ENCODE measurements at places on chromosomes 2 and 18.

DNA sequence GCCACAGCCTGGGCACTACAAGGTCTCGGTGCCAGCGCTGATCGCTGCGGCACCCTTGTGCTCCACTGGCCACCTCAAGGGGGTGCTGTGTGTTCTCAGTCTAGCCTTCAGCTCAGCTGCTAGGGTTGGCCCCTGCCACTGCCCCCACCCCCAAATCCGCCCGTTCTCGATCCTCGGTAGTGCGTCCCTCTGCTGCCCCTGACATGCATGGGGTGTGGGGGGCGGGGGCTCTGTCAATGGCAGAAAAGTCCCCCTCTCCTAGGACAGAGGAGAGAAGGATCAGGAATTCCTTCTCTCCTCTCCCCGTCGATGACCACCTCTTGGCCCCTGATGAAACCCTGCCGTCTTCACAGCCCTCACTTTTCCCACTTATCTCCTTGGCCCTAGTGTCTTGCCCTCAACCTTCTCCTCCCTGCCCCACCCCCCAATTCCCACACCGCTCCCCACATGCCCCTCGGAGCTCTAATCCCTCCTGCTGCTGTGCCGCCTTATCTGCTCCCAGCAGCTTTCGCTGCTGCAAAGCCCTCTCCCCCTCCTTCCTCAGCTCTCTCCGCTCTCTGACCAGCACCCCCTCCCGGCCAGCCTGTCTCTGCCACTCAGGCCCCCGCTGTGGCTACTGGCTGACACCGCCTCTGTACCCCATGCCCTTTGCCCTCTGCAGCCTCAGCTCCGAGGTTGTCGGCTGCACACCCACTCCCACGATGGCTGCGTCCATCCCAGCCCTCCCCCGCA is 4.3 kb upstream of the ASIC4 start:
- no peak for DNase-seq

- DNase-seq: no peak
Measured at GRCh38 chr2:114192362-114192761, 250.1 kb upstream of the DPP10 start.

DNA sequence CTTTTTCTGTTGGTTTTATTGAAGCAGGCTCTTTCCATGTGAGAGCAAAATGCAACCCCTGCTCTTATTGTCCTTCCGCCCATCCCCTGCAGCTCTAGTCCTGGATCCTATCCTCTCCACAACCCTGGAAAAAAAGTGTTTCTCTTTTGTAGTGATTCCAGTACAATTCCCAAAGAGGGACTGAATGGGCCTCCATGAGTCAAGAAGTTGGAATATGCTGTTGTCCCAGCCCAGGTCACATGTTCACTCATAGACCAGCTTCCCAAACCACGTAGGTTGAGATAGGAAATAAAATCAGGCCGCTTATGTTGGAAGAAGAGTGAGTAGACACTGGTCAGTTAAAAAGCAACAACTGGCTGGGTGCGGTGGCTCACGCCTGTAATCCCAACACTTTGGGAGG is 39.4 kb downstream of the CPO start:
- peak; percentile 36 for DNase-seq

GRCh38 chr2:214127170-214127569 is 283.7 kb upstream of the VWC2L start:
- DNase-seq: no peak

- no peak for DNase-seq
Measured at GRCh38 chr2:2152451-2152850, 178.6 kb downstream of the MYT1L start.

- DNase-seq: no peak
Measured at GRCh38 chr2:11907190-11907589, 160.8 kb downstream of the LPIN1 start.

- DNase-seq: no peak
Measured at GRCh38 chr2:196440413-196440812, 199.1 kb upstream of the CCDC150 start.

- no peak for DNase-seq
Measured at GRCh38 chr2:176650838-176651555, 381.8 kb downstream of the MTX2 start.

Measured in skeletal muscle cell (primary cell).